Activated T-cell treated with anti-CD3 and anti-CD28 coated beads, Interleukin-2, amount 50 U/mL, for 24 hours (primary cell): ENCODE measurements at places on chromosomes 6 and 20.

DNA sequence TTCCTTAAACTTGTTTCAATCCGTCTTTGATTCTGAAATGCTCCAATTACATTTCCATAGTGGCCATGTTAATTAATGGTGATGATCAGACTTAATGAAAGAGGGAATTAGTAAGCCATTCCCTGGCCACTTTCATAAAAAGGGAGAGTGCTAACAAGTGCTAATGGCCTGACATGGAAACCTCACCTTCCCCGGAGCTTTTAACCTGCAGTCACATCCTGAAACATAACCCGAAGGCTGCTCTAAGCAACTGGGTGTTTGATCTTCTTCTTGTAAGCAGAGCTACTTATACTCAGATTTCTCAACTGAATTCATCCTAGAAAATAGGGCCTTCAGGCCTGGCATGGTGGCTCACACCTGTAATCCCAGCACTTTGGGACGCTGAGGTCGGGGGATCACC lies 67.1 kb upstream of the ZMYND8 start:
- DNase-seq: no peak
- no peaks in the 10 kb centered on the region for H3K27me3 ChIP-seq
- H3K27ac ChIP-seq: no peak overlapping the region
- no peaks in the 10 kb centered on the region for H3K4me1 ChIP-seq
- no peak overlapping the region for H3K4me3 ChIP-seq
- H3K36me3 ChIP-seq: peaks cover 9% of the 10 kb centered on the region

- no peaks in the 10 kb centered on the region for H3K4me1 ChIP-seq
- no peaks in the 10 kb centered on the region for H3K36me3 ChIP-seq
- DNase-seq: no peak
- no peak overlapping the region for H3K4me3 ChIP-seq
- no peak overlapping the region for H3K27ac ChIP-seq
Measured at GRCh38 chr20:51160821-51161220, 137.9 kb upstream of the KCNG1 start.

- peaks cover 50% of the 10 kb centered on the region for H3K4me1 ChIP-seq
- peak; percentile 69 for DNase-seq
- H3K27ac ChIP-seq: peak overlapping the region; percentile 90
- peak overlapping the region; percentile 93 for H3K4me3 ChIP-seq
- peaks cover 9% of the 10 kb centered on the region for H3K36me3 ChIP-seq
Measured at GRCh38 chr6:136791296-136792094, 782 bp downstream of the MAP3K5 start.

DNA sequence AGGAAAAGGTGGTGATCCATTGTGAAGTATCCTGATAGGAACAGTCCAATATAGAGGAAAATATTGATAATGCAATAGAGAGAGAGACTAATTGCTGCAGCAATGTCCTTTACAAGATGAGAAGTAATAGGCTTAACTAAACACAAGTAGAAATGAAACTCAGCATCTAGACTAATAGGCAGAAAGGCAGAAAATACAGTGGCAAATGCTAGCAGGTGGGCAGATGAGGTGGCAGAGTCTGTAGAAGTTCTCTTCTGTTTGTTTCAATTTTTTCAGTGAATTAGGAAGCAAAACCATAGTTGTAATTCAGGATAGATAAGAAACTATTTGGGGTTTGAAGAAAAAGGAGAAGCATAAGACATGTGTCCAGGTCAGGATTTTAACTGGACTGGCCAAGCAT lies 236.7 kb upstream of the HS3ST5 start:
- H3K36me3 ChIP-seq: no peaks in the 10 kb centered on the region
- H3K27me3 ChIP-seq: no peaks in the 10 kb centered on the region
- no peak overlapping the region for H3K27ac ChIP-seq
- H3K4me1 ChIP-seq: no peaks in the 10 kb centered on the region
- no peak overlapping the region for H3K4me3 ChIP-seq
- no peak for DNase-seq

DNA sequence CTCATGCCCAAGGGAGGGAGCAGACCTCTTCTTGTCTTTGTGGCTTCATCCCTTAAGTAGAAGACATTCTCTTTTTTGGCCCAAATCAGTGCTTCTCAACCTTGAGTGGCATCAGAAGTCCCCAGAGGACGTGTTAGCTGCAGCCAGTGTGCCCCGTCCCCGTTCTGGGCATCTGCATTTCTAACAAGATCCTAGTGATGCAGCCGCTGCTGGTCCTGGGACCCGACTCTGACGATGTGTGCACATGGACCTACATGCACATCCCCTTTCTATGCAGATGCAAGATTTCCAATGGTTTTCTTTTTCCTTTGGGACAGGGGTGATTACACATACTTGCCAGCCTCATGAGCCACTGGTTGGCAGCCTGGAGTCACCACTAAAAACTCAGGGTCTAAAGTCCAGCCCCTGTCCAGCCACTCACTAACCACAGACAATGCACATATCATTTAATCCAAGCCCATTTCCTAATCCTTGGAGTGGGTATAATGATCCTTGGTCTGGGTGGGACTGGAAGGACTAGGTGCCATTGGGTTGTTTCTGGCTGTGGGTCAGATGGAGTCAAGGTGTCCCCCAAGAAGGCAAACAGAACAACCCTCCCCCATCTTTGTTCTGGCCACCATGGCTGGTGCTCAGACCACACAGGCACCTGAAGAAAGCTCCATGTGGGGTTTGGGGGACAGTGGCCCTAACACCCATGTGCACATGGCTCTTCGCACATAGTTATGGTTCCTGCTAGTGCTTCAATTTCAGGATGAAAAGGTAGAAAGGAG lies 6.4 kb downstream of the ACSS1 start:
- H3K27ac ChIP-seq: no peak overlapping the region
- no peaks in the 10 kb centered on the region for H3K27me3 ChIP-seq
- H3K36me3 ChIP-seq: peaks cover 21% of the 10 kb centered on the region
- H3K4me3 ChIP-seq: no peak overlapping the region

DNA sequence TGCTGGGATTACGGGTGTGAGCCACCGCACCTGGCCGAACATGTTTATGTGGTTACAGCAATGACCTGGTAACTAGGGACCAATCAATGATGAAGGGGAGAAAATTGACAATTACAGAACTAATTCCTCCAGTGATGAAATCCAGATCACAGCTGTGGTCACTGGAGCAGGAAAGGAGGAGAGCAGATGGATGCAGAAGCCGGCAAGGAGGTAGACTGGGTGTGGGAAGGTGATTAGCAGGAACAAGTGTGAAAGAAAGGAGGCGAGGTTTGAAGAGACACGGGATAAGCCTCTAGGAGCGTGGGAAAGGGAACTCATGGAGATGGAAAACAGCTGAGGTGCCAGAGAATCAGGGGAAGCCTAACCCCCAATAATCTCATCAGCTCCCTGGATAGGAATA lies 17.2 kb upstream of the SPAG4 start:
- H3K36me3 ChIP-seq: no peaks in the 10 kb centered on the region
- peaks cover 8% of the 10 kb centered on the region for H3K4me1 ChIP-seq
- no peak for DNase-seq
- H3K27ac ChIP-seq: no peak overlapping the region

DNA sequence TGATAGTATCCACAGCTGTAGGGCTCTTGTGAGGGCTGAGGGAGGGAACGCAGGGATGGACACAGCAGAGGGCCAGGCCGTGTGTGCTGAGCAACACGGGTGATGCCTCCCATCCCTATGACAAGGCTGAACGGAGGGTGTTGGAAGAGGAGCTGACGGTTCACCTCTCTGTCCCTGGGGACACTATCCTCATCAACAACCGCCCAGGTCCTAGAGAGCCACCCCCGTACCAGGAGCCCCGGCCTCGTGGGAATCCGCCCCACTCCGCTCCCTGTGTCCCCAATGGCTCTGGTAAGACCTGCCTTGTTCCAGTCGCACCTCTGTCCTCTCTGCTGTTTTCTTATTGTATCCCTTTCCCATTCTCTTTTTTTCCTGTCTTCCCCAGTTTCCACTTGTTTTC lies 10.1 kb downstream of the DDR1 start:
- no peaks in the 10 kb centered on the region for H3K4me1 ChIP-seq
- peaks cover 20% of the 10 kb centered on the region for H3K36me3 ChIP-seq
- no peak overlapping the region for H3K4me3 ChIP-seq
- H3K27ac ChIP-seq: no peak overlapping the region
- H3K27me3 ChIP-seq: no peaks in the 10 kb centered on the region

DNA sequence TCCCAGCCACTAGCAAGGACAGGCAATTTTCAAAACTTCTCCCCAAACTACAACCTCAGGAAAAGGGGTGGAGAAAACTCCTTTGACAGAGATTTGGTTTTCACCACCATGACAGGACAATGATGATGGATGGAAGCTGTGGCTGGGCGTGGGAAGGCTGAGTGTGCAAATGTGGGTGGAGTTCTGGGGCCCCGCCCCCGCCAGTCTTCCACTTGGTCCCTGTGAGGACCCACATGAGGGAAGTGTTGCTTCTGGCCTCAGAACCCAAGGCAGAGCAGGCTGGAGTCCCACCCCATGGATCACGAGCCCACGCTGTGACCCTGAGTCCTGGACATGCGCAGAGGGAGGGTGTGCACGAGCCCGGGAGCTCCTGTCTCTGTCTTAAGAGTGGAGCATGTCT lies 21.5 kb upstream of the MRGBP start:
- no peak for DNase-seq
- no peaks in the 10 kb centered on the region for H3K27me3 ChIP-seq
- no peaks in the 10 kb centered on the region for H3K36me3 ChIP-seq
- peak overlapping the region; percentile 69 for H3K27ac ChIP-seq
- no peak overlapping the region for H3K4me3 ChIP-seq
- H3K4me1 ChIP-seq: peaks cover 43% of the 10 kb centered on the region

DNA sequence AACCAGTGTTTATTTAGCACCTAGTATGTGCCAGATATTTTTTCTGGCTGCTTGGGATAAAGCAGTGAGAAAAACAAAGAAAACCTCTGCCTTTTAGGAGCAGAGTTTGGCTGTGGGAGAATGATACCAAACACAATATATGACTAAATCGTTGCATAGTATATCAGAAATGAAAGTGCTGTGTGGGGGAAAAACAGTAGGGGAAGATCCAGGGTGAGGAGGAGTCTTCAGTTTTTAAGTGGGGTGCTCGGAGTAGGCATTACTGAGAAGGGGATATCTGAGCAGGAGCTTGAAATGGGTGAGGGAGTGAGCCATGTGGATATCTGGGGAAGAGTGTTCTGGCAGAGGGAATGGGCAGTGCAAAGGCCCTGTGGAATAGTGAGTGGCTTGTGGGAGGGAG lies 23.0 kb downstream of the TAF8 start:
- H3K36me3 ChIP-seq: peaks cover 62% of the 10 kb centered on the region
- H3K27me3 ChIP-seq: no peaks in the 10 kb centered on the region
- H3K4me1 ChIP-seq: peaks cover 10% of the 10 kb centered on the region
- H3K4me3 ChIP-seq: no peak overlapping the region
- H3K27ac ChIP-seq: peak overlapping the region; percentile 67

DNA sequence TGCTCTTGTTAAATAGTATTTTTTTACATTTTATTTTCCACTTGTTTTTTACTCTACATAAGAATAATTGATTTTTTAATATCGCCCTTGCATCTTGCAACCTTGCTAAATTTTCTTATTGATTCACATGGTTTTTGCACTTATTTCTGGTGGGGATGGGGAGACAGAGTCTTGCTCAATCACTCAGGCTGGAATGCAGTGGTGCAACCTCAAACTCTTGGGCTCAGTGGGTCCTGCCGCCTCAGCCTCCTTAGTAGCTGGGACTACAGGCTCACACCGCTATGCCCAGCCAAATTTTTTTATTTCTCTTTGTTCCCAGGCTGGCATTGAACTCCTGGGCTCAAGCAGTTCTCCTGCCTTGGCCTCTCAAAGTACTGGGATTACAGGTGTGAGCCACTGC lies 30.3 kb downstream of the LIN28B start:
- no peak overlapping the region for H3K27ac ChIP-seq
- H3K36me3 ChIP-seq: no peaks in the 10 kb centered on the region
- no peak for DNase-seq

- H3K27me3 ChIP-seq: no peaks in the 10 kb centered on the region
- no peaks in the 10 kb centered on the region for H3K36me3 ChIP-seq
- peaks cover 21% of the 10 kb centered on the region for H3K4me1 ChIP-seq
Measured at GRCh38 chr6:129370268-129370916, 339.6 kb downstream of the ARHGAP18 start.

DNA sequence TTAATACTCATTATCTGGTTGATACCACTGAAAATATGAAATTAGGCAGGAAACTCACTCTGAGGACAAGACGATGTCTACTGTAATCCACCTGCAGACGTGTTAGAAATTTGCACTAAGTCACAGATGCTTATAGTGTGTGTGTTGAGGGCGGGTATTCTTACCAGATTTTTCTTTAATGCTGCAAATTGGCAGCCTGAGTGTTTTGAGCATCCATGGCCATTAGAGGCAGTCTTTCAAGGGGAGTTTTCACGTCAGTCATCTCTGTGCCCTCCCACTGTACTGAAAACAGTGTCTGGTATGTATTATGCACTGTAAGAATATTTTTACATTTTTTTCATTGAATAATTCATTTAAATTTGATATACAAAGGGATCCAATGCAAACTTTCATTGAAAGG lies 266.5 kb upstream of the QKI start:
- no peaks in the 10 kb centered on the region for H3K4me1 ChIP-seq
- H3K4me3 ChIP-seq: no peak overlapping the region
- DNase-seq: no peak
- no peak overlapping the region for H3K27ac ChIP-seq
- H3K27me3 ChIP-seq: peaks cover 30% of the 10 kb centered on the region

GRCh38 chr20:47501116-47501481 lies 588 bp upstream of the NCOA3 start:
- H3K4me1 ChIP-seq: peaks cover 53% of the 10 kb centered on the region
- DNase-seq: no peak
- H3K27ac ChIP-seq: peak overlapping the region; percentile 98
- peaks cover 44% of the 10 kb centered on the region for H3K36me3 ChIP-seq
- no peaks in the 10 kb centered on the region for H3K27me3 ChIP-seq

DNA sequence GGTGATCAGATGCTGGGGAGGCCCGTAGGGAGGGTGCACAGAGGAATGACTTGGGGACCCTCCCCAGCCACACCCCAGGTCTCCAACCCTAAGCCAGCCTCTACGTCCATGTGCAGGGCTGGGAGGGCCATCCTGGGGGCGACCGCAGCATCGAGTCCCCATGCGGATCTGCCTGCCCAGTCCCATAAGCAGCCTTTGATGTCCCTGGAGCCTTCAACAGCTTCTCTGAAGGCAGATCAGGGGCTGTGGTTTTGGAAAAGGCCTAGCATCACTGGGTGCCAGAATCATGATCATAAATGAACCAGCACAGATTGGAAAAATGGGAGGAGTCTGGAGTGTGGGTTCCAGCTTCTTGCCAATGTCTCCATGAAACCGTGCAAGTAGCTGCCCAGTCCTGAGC lies 22.9 kb downstream of the TOX2 start:
- peaks cover 32% of the 10 kb centered on the region for H3K4me1 ChIP-seq
- no peak for DNase-seq
- no peak overlapping the region for H3K27ac ChIP-seq
- H3K27me3 ChIP-seq: peaks cover 30% of the 10 kb centered on the region

GRCh38 chr20:17565169-17565845 lies 4.6 kb upstream of the DSTN start:
- H3K27ac ChIP-seq: no peak overlapping the region
- DNase-seq: no peak
- no peak overlapping the region for H3K4me3 ChIP-seq
- H3K36me3 ChIP-seq: peaks cover 2% of the 10 kb centered on the region
